Spinal cord (tissue), 10 donors: ENCODE measurements at places on chromosomes 16 and 17.

- DNase-seq, result no peak
These were observed 30.0 kb downstream of the NOL11 start for GRCh38 chr17:67747681-67748235.

- no peak for DNase-seq
These were observed 18.4 kb downstream of the TUBD1 start for GRCh38 chr17:59874376-59874775.

GRCh38 chr17:10130263-10130662 is 68.1 kb downstream of the GAS7 start:
- DNase-seq, result no peak

GRCh38 chr17:9875441-9875840 is 29.6 kb downstream of the RCVRN start:
- DNase-seq, result no peak

- DNase-seq, result peak; percentile 84
These were observed 32.4 kb downstream of the DCAKD start for GRCh38 chr17:45018848-45019711.

GRCh38 chr17:68200689-68201417 is 47.0 kb upstream of the AMZ2 start:
- no peak for DNase-seq
